ENCODE measurements at places on chromosomes 3 and 15.

DNA sequence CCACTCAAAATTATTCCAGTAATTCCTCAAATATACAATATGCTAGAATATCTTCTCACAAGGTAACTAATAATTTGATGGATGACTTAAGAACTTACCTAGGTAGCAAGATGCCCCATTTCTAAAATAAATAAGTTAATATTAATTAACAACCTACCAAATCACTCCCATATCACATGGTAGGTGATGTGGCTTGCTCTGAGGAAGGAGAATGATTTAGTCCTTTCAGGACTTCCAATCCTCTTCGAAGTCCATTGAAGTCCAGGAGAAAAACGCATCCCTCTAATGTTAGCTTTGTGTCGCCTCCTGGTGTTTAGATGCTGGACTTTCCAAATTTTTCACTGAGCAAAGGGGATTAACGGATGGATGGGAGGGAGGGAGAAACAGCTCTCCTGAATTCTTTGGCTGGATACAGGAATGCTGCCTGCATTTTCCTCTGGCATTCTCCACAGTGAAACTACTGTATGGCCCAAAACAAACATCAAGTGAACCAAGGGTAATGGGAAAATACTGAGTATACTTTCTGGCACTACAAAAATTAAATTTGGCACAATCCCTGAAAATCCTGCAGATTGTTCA, 58.6 kb downstream of the PRICKLE2 start:
- DNase-seq, result no peak

GRCh38 chr3:25143356-25144025, 284.6 kb upstream of the RARB start:
- no peak for DNase-seq

DNA sequence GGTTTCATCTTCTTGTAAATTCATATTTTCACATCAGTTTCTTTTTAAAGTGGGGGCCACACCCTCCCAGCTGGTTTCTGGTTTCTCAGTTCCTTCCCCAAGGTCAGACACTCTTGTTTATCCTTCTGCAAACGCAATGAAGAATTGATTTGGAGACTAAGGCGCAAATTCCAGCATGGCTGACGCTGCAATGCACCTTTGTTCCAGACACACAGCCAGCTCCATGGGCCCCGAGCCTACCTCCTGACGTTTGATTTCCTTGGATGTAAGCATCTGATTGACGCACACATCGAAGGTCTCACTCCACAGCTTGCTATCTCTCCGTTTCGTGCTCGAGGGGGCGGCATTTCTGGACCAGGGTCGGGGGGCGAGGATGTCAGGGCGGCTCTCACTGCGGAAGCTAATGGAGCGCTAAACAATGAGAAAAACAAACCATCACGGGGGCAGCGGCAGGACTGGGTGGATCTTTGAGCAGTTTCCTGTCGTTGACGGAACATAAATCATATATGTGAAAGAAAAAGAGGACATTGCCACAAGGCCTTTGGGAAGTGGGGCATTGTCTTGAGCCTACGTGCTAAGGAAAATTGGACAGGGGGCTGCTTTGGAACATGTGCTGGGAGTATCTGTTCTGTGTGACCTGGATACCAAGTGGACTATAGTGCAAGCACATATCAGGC, 46.9 kb downstream of the ARHGEF3 start:
- DNase-seq, result peak; percentile 86

GRCh38 chr15:87219650-87220615, 1036.6 kb downstream of the NTRK3 start:
- no peak for DNase-seq

Data from spleen (tissue), 13 donors.